HFFc6 (cell line): ENCODE measurements at places on chromosomes 16 and 17. TPM values are rescaled to one million over a fixed set of nuclear protein-coding genes. Genes with fewer than 3 reads are reported as not detected.

- peaks cover 85% of the 10 kb centered on the region for H3K27me3 ChIP-seq
- H3K4me3 ChIP-seq = peak overlapping the region; percentile 100
- peaks cover 75% of the 10 kb centered on the region for H3K36me3 ChIP-seq
Observed at GRCh38 chr17:50189550-50190292, 11.7 kb downstream of the COL1A1 start.

DNA sequence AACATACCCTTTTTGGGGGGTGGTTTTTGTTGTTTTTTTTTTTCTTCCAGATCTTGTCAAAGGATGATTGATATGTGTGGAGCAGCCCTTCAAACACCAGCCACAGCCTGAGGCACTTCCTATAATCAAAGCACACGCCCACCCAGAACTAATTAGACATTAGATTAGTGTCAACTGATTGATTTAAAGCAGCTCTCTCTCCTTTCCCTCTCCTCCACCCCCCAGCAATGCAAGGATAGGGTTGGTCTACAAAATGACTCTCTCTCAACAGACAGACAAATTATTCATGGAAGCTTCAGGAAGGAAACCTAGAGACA, 250.3 kb upstream of the SOX9 start:
- no peak overlapping the region for H3K27ac ChIP-seq
- no peak for DNase-seq
- H3K4me3 ChIP-seq = no peak overlapping the region

DNA sequence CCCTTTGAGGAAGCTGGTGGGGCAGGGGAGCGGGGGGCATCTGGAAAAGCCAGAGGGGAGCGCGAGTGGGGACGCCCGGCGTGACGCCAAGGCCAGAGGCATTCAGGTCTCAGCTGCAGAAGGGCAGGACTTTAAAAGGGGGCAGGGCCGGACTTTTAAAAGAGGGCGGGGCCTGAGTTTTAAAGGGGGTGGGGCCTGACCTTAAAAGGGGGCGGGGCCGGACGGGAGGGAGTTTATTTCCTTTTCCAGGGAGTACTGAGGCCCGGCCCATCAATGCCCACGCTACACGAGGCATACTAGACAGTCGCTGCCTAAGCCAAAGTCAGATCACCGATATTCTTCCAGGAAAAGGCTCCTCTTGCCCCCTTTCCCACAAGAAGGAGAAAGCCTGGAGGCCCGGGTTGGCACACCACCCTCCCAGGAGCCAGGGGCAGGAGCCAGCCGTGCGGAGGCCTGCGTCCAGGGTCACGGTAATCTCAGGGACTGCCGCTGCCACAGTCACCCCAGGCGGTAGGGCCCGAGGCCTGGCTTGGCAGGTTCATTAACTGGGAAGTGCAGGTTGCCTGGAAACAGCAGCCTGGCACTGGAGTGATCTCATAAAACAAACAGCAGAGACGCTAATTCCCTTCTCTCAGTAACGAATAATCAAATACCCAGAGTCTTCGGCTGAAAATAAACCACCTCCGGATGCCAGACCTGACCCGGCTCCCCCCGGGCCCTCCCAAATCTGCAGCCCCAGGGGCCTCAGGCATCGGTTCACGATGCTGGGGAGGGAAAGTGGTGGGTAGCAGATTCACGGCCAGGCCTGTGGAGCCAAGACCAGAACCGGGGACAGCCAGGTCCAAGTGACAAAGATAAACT, 90.7 kb downstream of the TIMM22 start:
- H3K27ac ChIP-seq = no peak overlapping the region
- H3K4me3 ChIP-seq = no peak overlapping the region
- peaks cover 14% of the 10 kb centered on the region for H3K36me3 ChIP-seq
- H3K27me3 ChIP-seq = 0 out of 2 replicates have a peak, but pooled peaks cover 2% of the 10 kb centered on the region
- H3K4me1 ChIP-seq = peaks cover 11% of the 10 kb centered on the region
- DNase-seq = no peak

GRCh38 chr17:42406615-42407288, 16.3 kb downstream of the CAVIN1 start:
- H3K4me3 ChIP-seq = peak overlapping the region; percentile 59
- peaks cover 79% of the 10 kb centered on the region for H3K4me1 ChIP-seq
- no peak for DNase-seq
- peaks cover 34% of the 10 kb centered on the region for H3K36me3 ChIP-seq
- no peaks in the 10 kb centered on the region; the same call in none of the 2 replicates for H3K27me3 ChIP-seq

Gene PKMYT1
- total RNA-seq = 20.7 and 39.2 TPM in 2 replicates

DNA sequence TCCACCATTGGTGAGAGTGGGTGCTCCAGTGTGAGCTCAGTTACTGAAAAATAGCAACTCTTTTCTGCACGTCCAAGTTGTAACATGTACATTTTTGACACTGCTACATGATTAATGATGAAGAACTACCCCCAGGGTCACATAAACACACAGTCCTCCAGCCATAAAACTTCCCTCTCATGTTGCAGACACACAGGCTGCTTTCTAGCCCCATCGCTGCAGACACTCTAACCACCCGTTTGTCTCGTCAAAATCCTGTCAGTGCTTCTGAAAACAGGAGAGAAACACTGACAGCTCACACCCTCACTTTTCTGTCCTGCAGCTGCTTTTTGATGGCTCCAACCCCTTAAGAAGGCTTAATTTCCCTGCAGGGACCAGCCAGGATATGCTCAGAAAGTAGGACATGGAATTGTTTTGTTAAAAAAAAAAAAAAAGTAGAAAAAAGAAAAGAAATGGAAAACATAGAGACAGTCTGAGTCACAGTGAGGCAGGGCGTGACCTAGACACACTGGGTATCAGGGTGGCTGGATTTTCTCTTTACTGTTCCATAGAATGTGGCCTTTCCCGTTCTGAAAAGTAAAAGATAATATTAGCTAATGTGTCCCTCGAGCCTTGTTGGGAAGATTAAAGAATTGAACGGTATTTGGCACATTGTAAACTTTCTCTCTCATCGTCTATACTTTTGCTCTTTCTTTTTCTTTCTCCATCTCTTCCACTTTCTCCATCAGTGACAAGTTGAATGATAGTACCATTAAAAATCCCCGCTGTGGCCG, 20.7 kb upstream of the CCL5 start:
- H3K4me1 ChIP-seq = peaks cover 14% of the 10 kb centered on the region
- H3K36me3 ChIP-seq = no peaks in the 10 kb centered on the region
- peaks cover 3% of the 10 kb centered on the region for H3K27me3 ChIP-seq
- peak overlapping the region; percentile 41 for H3K4me3 ChIP-seq

GRCh38 chr16:4321286-4322120, 5.6 kb downstream of the GLIS2 start:
- H3K27ac ChIP-seq = no peak overlapping the region
- H3K4me1 ChIP-seq = peaks cover 32% of the 10 kb centered on the region
- no peak overlapping the region for H3K4me3 ChIP-seq
- no peak for DNase-seq

- H3K27me3 ChIP-seq = peaks cover 1% of the 10 kb centered on the region
- peaks cover 7% of the 10 kb centered on the region; the same call in 1 of the 2 replicates for H3K36me3 ChIP-seq
- H3K27ac ChIP-seq = no peak overlapping the region
- H3K4me1 ChIP-seq = no peaks in the 10 kb centered on the region
- H3K4me3 ChIP-seq = no peak overlapping the region
- DNase-seq = no peak
Observed at GRCh38 chr16:13332713-13333255, 431.4 kb downstream of the SHISA9 start.

Gene MAP2K6
- total RNA-seq = 0.06 and 0.34 TPM in 2 replicates

DNA sequence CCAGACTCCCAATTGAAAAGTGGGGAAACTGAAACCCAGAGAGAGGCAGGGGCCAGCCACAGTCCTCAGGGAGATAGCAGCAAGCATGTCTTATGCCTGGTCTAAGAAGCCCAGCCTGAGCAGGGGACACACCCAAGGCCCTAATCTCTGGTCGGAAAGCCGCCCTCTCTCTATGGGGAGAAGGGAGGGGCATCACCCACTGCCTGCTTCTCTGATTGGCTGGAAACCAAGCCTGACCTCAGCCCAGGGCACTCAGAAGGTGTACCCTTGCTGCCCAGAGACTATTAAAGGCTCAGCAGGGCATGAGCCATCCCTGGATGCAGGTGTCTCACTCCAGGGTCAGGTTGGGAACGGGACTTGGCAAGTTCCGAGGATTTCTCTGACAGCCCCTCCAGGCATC, 5.7 kb upstream of the KRT13 start:
- H3K4me3 ChIP-seq = no peak overlapping the region
- no peak for DNase-seq
- H3K27ac ChIP-seq = no peak overlapping the region
- no peaks in the 10 kb centered on the region; the same call in 1 of the 2 replicates for H3K27me3 ChIP-seq

Gene TERB1
- not detected in 3 replicates for total RNA-seq

- peaks cover 5% of the 10 kb centered on the region for H3K27me3 ChIP-seq
- DNase-seq = peak; percentile 17
- H3K4me3 ChIP-seq = no peak overlapping the region
- no peak overlapping the region for H3K27ac ChIP-seq
- peaks cover under 1% of the 10 kb centered on the region; the same call in 1 of the 2 replicates for H3K36me3 ChIP-seq
Observed at GRCh38 chr17:67063141-67063540, 18.8 kb downstream of the CACNG1 start.

DNA sequence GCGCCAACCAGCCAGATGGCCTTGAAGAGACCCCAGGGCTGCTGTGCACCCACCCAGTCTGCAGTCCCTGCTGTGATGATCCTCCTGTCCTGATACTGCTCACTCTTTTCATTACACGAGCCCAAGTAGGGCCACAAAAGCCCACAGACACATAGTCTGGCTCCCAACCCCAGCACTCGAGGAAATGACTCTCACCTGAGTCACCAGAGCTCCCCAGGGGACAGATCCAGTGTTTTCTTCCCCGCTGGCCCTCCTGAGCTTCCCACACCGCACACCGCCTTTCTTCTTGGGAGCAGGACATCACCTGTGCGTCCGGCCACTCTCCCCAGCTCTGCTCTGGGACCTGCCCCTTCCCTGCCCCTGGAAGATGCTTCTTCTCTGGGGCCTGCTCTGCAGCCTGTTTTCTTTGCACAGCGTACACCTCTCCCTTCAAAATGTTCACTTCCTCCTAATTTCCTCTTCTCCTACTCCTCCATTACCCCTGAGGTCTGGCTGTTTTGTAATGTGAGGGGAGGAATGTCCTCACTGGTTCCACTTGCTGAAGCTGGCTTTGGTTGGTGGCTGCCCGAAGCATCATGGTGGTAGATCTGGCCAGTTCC, 2.0 kb upstream of the SCN4A start:
- H3K4me3 ChIP-seq = peak overlapping the region; percentile 67
- peak; percentile 43 for DNase-seq
- peaks cover 10% of the 10 kb centered on the region for H3K27me3 ChIP-seq
- no peaks in the 10 kb centered on the region for H3K36me3 ChIP-seq
- peaks cover 29% of the 10 kb centered on the region for H3K4me1 ChIP-seq
- peak overlapping the region; percentile 73 for H3K27ac ChIP-seq

- DNase-seq = no peak
- no peak overlapping the region for H3K4me3 ChIP-seq
- H3K4me1 ChIP-seq = peaks cover 11% of the 10 kb centered on the region
- H3K27me3 ChIP-seq = no peaks in the 10 kb centered on the region; the same call in 1 of the 2 replicates
- H3K36me3 ChIP-seq = no peaks in the 10 kb centered on the region
Observed at GRCh38 chr17:65727246-65727645, 165.8 kb upstream of the AXIN2 start.

Gene ACSF2
- 15.6 to 23.9 TPM (median 16.8 TPM) in 3 replicates for total RNA-seq

DNA sequence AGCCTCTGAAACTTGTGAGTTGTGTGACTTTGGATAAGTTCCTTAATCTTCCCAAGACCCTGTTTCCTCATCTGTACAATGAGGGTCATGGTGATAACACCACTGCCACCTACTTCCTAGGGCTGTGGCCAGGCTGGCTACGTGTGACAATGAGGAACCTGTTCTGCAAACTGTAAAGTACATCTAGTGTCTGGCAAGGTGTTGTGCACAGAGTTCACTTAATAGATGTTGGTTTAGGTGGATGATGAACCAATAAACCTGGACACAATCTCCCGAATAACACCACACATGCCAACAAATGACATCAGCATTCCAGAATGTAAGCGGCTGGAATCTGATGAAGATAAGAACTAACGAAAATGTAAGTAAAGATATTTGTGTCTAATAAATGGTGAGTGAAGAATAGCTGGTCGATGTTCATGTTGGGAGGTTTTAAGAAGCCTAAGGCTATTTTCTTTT, 82.3 kb downstream of the MARCHF10 start:
- peak; percentile 49 for DNase-seq
- peaks cover 38% of the 10 kb centered on the region for H3K4me1 ChIP-seq
- no peaks in the 10 kb centered on the region for H3K36me3 ChIP-seq
- H3K4me3 ChIP-seq = peak overlapping the region; percentile 15
- H3K27ac ChIP-seq = peak overlapping the region; percentile 3; the same call in 1 of the 2 replicates
- H3K27me3 ChIP-seq = peaks cover 2% of the 10 kb centered on the region

Gene CCDC154
- total RNA-seq = 0.36 TPM in 1 of 3 replicates, not detected in the others

- DNase-seq = no peak
- H3K27ac ChIP-seq = no peak overlapping the region
- no peak overlapping the region for H3K4me3 ChIP-seq
Observed at GRCh38 chr17:8332688-8333087, 7.0 kb upstream of the ODF4 start.

Gene PRR29
- total RNA-seq = 0.15 to 0.19 TPM in 2 of 3 replicates, not detected in the other

Gene IKZF3
- total RNA-seq = not detected in 2 replicates

- H3K27me3 ChIP-seq = peaks cover 3% of the 10 kb centered on the region
- peak overlapping the region; percentile 83 for H3K4me3 ChIP-seq
- H3K4me1 ChIP-seq = peaks cover 18% of the 10 kb centered on the region
Observed at GRCh38 chr16:47780213-47780875, 319.2 kb downstream of the PHKB start.

DNA sequence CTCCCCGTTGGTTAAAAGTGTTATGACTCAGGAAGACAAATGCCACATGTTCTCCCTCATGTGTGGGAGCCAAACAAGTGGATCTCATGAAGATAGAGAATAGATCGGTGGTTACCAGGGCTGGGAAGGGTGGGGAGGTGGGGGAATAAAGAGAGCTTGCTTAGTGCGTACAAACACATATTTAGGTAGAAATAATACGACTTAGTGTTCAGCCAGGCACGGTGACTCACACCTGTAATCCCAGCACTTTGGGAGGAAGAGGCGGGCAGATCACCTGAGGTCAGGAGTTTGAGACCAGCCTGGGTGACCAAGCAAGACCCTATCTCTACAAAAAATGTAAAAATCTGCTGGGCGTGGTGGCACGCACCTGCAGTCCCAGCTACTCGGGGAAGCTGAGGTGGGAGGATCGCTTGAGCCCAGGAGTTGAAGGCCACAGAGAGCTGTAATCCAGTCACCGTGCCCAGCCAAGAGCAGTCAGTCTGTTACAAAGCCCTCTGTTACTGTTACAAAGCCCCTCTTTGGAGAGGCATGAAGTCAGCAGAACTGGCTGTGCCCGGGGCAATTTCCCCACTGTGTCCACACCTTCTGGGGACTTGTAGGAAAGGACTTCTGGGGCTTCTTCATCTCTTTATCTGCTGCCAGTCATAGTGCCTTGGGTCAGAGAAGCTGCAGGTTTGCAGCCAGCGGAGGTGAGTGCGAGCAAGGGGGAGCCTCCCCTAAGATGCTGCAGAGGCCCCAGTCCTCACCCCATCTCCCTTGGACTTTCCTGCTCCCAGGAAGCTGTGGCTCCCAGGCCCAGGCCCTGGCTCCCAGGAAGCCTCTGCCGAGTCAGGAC, 4.3 kb upstream of the ALDH3A1 start:
- H3K27ac ChIP-seq = peak overlapping the region; percentile 90
- DNase-seq = no peak
- H3K27me3 ChIP-seq = peaks cover 6% of the 10 kb centered on the region
- peaks cover 37% of the 10 kb centered on the region for H3K4me1 ChIP-seq
- no peaks in the 10 kb centered on the region for H3K36me3 ChIP-seq
- no peak overlapping the region for H3K4me3 ChIP-seq
